Hindlimb muscle (tissue), 1 donor: ENCODE measurements at places on chromosomes 4 and X.

GRCh38 chrX:123753656-123754350 lies 21.0 kb upstream of the THOC2 start:
- DNase-seq: no peak

GRCh38 chr4:67658302-67658701 lies 42.7 kb downstream of the UBA6 start:
- no peak for DNase-seq

GRCh38 chr4:13215560-13215959 lies 268.6 kb downstream of the RAB28 start:
- DNase-seq: no peak

DNA sequence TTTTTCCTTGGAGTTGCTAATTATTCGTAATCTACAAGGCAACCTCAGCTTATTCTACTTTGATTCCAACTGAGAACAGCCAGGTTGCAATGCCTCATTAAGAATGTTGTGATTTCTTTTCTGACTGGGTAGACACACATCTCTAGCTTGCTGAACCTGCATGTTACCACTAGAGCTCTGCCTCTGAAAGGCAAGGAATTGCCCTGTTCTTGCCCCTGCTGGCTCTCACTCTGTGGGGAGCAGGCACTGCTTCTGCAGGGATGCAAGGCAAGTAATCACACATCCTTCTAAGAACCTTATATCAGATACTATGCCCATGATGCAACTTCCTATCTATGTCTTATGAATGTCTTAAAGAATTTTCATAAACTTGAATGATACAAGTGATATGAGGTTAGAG lies 503.2 kb downstream of the PACRGL start:
- DNase-seq: no peak

DNA sequence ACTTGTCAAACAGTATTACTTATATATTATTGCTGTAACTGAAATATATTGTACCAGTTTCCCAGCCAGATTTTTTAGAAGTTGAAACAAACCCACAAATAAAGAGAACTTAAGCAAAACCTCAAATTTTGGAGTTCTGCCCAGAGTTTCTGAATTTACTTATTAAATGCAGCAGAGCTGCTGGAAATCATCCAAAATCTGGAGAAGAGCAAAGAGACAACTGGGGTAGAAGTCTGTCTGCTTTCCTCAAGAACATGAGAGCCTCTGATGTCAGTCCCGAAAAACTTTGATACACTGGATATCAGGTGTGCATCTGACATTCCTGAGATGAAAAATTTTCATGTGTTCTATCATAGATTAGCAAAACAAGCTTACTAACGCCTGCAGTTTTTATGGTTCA lies 325.9 kb downstream of the NR3C2 start:
- peak; percentile 82 for DNase-seq
